ENCODE measurements at places on chromosomes 1 and 21. TPM values are rescaled to one million over a fixed set of nuclear protein-coding genes. Genes with fewer than 3 reads are reported as not detected.

DNA sequence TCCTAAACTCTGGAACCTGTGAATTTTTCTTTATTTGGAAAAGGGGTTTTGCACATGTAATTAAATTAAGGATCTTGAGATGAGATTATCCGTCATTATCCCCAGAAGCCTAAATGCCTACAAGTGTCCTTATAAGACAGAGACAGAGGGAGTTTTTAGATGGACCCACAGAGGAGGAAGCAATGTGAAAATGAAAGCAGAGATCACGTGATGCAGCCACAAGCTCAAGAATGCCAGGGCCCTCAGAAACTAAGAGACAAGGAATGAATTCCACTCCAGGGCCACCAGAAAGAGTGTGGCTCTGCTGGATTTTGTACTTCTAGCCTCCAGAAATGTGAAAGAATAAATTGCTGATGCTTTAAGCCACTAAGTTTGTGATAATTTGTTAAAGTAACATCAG, 183.6 kb upstream of the UBE2U start:
- peak; percentile 30 for ATAC-seq

DNA sequence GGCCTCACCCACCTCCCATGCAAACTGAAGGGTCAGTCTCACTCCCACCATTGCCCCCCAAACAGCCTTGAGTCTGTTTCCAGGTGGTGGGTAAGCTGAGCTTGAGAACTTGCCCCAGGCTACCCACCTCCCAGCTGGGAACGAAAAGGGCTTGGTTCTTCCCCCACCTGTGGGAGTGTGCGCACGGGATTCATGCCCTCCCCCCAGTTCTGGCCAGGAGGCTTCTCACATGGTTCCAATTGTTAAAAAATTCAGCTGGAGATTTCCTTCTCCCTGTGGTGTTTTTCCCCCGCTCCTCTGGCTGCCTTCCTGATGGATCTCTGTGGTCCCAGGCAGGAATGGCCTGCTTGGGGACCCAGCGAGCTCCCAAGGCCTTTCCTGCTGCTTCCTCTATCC, 81.8 kb upstream of the C21orf91 start:
- ATAC-seq: no peak

GRCh38 chr1:163561580-163562295, 240.0 kb downstream of the NUF2 start:
- ATAC-seq: peak; percentile 78

DNA sequence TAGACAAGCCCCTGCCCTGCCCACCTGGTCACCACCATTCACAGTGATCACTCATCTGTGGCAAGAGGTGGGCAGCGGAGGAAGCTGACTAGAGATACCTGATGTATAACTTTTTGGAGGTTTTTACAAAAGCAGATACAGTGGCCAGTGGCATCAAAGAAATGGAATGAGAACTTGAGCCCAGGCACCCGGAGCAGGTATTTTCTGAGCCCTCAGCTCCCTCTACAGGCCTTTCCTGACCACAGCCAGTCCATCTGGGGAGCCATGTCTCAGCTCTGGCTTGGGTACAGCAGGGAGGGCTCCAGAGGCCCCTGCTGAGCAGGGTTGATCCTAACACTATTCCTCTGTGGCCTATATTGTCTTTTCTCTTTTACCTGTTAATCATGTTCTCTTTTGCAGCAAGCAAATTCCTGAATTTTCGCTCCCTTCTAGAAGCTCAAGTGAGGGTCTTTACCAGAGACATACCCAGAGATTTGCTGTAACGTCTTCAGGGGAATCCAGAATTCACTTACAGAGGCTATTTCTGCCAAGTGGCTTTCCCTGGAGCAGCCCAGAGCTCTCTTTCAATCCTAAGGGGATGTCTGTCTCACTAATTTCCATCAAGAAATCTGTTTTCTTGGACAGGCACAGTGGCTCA, 27.3 kb downstream of the GPR157 start:
- peak; percentile 92 for ATAC-seq

Gene NBPF4
- not detected for total RNA-seq

- ATAC-seq: no peak
Measured at GRCh38 chr1:116826818-116827606, 72.8 kb downstream of the CD2 start.

Gene RRAGC
- total RNA-seq: 22.8 TPM

DNA sequence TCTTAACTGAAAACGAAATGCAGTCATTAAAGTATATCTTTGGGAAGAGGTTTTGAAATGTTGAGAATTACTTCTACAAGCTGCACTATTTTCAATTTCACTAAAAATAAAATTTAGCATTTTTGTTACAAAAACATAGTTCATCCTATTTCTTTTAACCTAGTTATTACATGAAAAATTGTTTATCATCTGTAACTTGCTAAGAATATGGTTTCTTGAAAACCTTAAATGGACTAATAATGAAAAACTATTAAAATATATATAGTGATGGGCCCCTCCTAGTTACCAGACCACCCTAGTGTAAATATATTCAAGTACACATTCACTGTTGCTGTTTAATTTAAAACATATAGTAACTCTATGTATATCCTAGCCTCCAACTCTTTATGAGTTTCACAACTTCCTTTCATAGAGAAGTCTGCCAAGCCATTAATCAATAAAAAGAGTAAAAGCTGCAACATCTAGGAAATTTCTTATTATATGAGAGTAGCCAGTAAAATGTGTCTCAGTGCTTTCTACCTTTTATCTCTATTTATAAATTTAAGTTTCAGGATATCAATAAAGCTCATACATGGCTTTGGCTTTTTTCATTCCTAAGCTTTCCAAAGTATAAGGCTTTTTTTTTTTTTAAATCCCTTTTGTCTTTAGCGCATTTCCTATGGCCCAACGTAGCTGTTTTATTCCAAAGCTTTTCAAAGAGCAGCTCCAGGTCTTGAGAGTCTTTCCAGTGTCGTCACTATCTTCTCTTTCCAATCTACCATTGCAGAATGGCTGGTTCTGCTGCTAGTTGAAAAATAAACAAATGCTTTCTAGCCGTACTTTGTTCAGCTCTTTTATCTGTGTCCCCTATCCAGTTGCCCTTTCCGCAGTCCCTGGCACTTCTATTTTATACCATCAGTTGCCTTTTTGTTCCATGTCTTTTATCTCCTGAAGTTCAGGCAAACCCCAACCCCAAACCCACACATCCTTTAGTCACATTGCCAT, 6.5 kb downstream of the IRF2BP2 start:
- no peak for ATAC-seq

DNA sequence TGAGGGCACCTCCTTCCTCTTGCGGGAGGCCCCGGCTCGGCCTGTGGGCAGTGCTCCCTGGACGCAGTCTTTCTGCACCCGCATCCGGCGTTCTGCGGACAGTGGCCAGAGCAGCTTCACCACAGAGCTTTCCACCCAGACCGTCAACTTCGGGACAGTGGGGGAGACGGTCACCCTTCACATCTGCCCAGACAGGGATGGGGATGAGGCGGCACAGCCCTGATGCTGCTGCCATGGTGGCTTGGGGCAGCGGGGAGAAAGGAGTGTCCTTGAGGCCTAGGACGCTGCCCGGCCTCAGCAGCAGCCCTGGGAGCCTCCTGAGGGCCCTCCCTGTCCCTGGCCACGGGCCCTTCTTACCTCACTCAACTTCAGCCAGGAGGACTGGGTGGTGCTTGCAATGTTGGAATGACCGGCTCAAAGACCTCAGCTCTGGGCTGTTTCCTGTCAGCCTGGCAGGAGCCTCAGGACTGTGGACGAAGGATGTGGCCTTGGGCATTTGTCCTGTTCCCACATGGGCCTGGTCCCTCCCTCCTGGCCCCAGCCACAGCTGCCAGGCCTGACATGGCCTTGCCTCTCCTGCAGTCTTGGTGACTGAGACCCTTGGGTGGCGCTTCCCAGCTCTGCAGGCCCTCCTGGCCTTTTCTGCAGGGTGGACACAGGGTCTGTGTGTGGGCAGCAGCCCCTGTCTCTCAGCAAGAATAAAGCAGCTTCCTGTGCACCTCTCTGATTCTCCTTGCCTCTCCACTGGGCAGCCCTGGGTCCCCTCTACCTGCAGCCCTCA, 45.9 kb downstream of the TRIM11 start:
- no peak for ATAC-seq

- no peak for ATAC-seq
Measured at GRCh38 chr1:30472009-30472408, 251.4 kb downstream of the MATN1 start.

Gene UBXN10
- total RNA-seq: 1.6 TPM
